ENCODE measurements at places on chromosomes 5 and 9. TPM values are rescaled to one million over a fixed set of nuclear protein-coding genes. Genes with fewer than 3 reads are reported as not detected.

Gene CTNNAL1
- 171 TPM for total RNA-seq

Gene SEMA6A
- 6.0 TPM for total RNA-seq

Gene DMRTA1
- total RNA-seq, result 0.25 TPM

Gene AK1
- total RNA-seq, result 32.6 TPM

Gene PDE8B
- not detected for total RNA-seq

Gene FGD3
- total RNA-seq, result not detected

Gene PDGFRB
- total RNA-seq, result 113 TPM

Gene MLANA
- not detected for total RNA-seq

Gene IFNB1
- not detected for total RNA-seq

Gene ISL1
- total RNA-seq, result not detected

Gene ACO1
- total RNA-seq, result 37.9 TPM

Gene CNTNAP3B
- 0.06 TPM for total RNA-seq

Gene NUTM2G
- not detected for total RNA-seq

Gene SPATA31D3
- total RNA-seq, result not detected

Gene CLK4
- 13.0 TPM for total RNA-seq

Gene TDRD7
- 1.3 TPM for total RNA-seq

Gene SLC23A1
- not detected for total RNA-seq

Gene IRX1
- not detected for total RNA-seq

Gene RASGRF2
- 12.5 TPM for total RNA-seq

Gene TSSK1B
- total RNA-seq, result 0.13 TPM

Gene MYOT
- total RNA-seq, result not detected

Gene TPRN
- 6.1 TPM for total RNA-seq

Gene GAPT
- total RNA-seq, result not detected

Gene ZNF483
- total RNA-seq, result 1.2 TPM

Gene PPP3R2
- not detected for total RNA-seq

Gene FSD1L
- total RNA-seq, result 2.2 TPM

Gene MLLT3
- 9.4 TPM for total RNA-seq

Gene PCDHA6
- not detected for total RNA-seq

Gene CAMSAP1
- 16.6 TPM for total RNA-seq

Gene C9orf57
- total RNA-seq, result not detected

Gene FAT2
- not detected for total RNA-seq

Gene TAF11L5
- total RNA-seq, result not detected

Gene OLFML2A
- total RNA-seq, result 7.8 TPM

Gene TGFBI
- 172 TPM for total RNA-seq

Gene TMC1
- 0.06 TPM for total RNA-seq

Gene GPR150
- not detected for total RNA-seq

Gene OR1J2
- not detected for total RNA-seq

Gene OCLN
- total RNA-seq, result 45.6 TPM

Gene PARP8
- 4.5 TPM for total RNA-seq

Gene CXXC5
- 114 TPM for total RNA-seq

Gene SLC36A3
- not detected for total RNA-seq

Gene ZNF354B
- total RNA-seq, result 7.0 TPM

Gene FCN2
- total RNA-seq, result not detected

Gene DRD1
- total RNA-seq, result 10.0 TPM

Gene DIPK1B
- total RNA-seq, result not detected

Gene KLF9
- 5.9 TPM for total RNA-seq

Gene CDH18
- total RNA-seq, result not detected
